Left lung (tissue), 14 donors: ENCODE measurements at places on chromosomes 6 and 20. TPM values are rescaled to one million over a fixed set of nuclear protein-coding genes. Genes with fewer than 3 reads are reported as not detected.

DNA sequence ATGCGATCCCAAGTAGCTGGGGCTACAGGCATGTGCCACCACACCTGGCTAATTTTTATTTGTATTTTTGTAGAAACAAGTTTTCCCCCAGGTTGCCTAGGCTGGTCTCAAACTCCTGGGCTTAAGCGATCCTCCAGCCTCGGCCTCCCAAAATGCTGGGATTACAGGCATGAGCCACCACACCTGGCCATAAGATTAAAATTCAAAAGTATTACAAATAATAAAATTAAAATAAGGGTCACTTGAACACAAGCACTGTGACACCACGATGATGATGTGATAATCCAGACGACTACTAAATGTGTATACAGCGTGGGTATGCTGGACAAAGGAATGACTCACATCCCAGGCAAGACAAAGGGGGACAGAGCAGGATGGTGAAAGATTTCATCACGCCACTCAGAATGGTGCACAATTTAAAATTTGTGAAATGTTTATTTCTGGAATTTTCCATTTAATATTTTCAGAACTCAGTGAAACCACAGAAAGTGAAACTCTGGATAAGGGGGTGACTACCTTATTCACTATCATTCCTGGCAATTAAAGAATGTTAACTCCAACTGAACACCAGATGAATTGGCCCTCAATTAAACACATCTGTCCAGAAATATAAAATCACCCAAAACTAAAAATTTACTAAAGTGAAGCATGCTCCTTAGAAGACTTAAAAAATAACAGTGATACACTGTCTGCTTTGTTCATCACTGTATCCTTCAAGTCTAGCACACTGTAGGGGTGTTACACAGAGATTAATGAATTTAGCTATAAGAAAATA, 13.1 kb downstream of the B4GALT5 start:
- peaks cover 17% of the 10 kb centered on the region for H3K4me1 ChIP-seq
- H3K36me3 ChIP-seq, result no peaks in the 10 kb centered on the region
- peak overlapping the region; percentile 52 for H3K27ac ChIP-seq
- H3K27me3 ChIP-seq, result no peaks in the 10 kb centered on the region

IL17A gene
- total RNA-seq, result not detected

FAM184A gene
- total RNA-seq, result 21.7 TPM

IRAK1BP1 gene
- 8.0 TPM for total RNA-seq

- no peak for DNase-seq
- H3K4me1 ChIP-seq, result no peaks in the 10 kb centered on the region
- no peak overlapping the region for H3K4me3 ChIP-seq
- H3K27ac ChIP-seq, result no peak overlapping the region
- no peaks in the 10 kb centered on the region for H3K27me3 ChIP-seq
Measured at GRCh38 chr20:53328961-53329360, 264.7 kb downstream of the ZNF217 start.

WASF1 gene
- 5.5 TPM for total RNA-seq

- no peak overlapping the region for H3K27ac ChIP-seq
- no peak for DNase-seq
- H3K4me1 ChIP-seq, result no peaks in the 10 kb centered on the region
- H3K36me3 ChIP-seq, result no peaks in the 10 kb centered on the region
- H3K27me3 ChIP-seq, result no peaks in the 10 kb centered on the region
- no peak overlapping the region for H3K4me3 ChIP-seq
Measured at GRCh38 chr6:126118936-126119335, 132.6 kb downstream of the TRMT11 start.

- no peaks in the 10 kb centered on the region for H3K4me1 ChIP-seq
- no peak for DNase-seq
Measured at GRCh38 chr6:149440735-149441671, 40.9 kb downstream of the SUMO4 start.

GRCh38 chr20:12180107-12180661, 262.5 kb downstream of the BTBD3 start:
- H3K36me3 ChIP-seq, result no peaks in the 10 kb centered on the region
- H3K27me3 ChIP-seq, result no peaks in the 10 kb centered on the region
- no peak for DNase-seq
- H3K4me3 ChIP-seq, result no peak overlapping the region
- H3K27ac ChIP-seq, result no peak overlapping the region
- H3K4me1 ChIP-seq, result no peaks in the 10 kb centered on the region

DNA sequence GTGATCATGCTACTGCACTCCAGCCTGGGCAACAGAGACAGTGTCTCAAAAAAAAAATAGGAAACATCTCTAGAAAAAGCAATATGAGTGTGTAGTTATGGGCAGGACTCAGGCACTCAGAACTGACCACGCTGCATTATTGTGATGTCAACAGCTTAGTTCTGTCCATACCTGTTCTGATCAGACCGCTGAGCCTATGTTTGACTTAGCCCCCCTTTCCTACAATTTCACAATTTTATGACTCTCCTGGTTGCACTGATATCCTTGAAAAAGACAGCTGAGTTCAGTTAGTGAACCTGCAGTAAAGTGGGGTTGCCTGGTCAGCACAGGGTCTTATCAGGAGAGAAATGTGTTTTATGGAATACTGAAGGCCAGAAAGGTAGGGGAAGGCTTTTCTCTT, 37.8 kb upstream of the PRDM1 start:
- no peak overlapping the region for H3K27ac ChIP-seq
- H3K27me3 ChIP-seq, result no peaks in the 10 kb centered on the region
- no peaks in the 10 kb centered on the region for H3K36me3 ChIP-seq
- no peak overlapping the region for H3K4me3 ChIP-seq

DNA sequence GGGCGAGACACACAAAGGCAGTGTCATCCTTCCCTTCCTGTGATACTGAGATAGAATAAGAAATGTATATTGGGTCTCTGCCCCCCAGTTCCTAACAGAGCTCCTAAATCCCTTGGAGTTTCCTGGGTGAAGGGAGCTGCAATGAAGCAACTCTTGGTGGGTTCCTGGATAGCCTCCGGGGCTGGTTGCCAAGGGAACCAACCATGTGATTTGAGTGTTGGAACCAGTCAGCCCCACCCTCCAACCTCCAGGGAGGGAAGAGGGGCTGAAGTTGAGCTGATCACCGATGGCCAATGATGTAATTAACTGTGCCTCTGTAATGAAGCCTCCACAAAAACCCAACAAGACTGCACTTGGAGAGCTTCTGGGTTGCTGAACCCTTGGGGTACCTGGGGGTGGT, 116.6 kb downstream of the SLC22A3 start:
- no peaks in the 10 kb centered on the region for H3K36me3 ChIP-seq
- H3K27ac ChIP-seq, result no peak overlapping the region
- peaks cover 4% of the 10 kb centered on the region for H3K4me1 ChIP-seq
- no peak for DNase-seq
- no peak overlapping the region for H3K4me3 ChIP-seq
- H3K27me3 ChIP-seq, result peaks cover 19% of the 10 kb centered on the region

PLCB4 gene
- 8.1 TPM for total RNA-seq

- no peak overlapping the region for H3K27ac ChIP-seq
- H3K4me3 ChIP-seq, result no peak overlapping the region
- H3K36me3 ChIP-seq, result no peaks in the 10 kb centered on the region
- no peaks in the 10 kb centered on the region for H3K27me3 ChIP-seq
- peaks cover 3% of the 10 kb centered on the region for H3K4me1 ChIP-seq
- no peak for DNase-seq
Measured at GRCh38 chr6:113645986-113646385, 211.2 kb upstream of the MARCKS start.

OOEP gene
- 0.38 TPM for total RNA-seq

GRCh38 chr6:66628917-66629316, 921.9 kb upstream of the EYS start:
- H3K36me3 ChIP-seq, result no peaks in the 10 kb centered on the region
- no peak overlapping the region for H3K4me3 ChIP-seq
- no peaks in the 10 kb centered on the region for H3K27me3 ChIP-seq
- no peaks in the 10 kb centered on the region for H3K4me1 ChIP-seq
- DNase-seq, result no peak

UBR2 gene
- total RNA-seq, result 28.5 TPM

SMIM13 gene
- 9.6 TPM for total RNA-seq

- no peak for DNase-seq
- H3K4me1 ChIP-seq, result peaks cover under 1% of the 10 kb centered on the region
- no peaks in the 10 kb centered on the region for H3K36me3 ChIP-seq
- no peak overlapping the region for H3K4me3 ChIP-seq
- H3K27me3 ChIP-seq, result no peaks in the 10 kb centered on the region
- H3K27ac ChIP-seq, result no peak overlapping the region
Measured at GRCh38 chr6:3819161-3820110, 29.7 kb upstream of the FAM50B start.

- H3K36me3 ChIP-seq, result no peaks in the 10 kb centered on the region
- no peaks in the 10 kb centered on the region for H3K4me1 ChIP-seq
- no peaks in the 10 kb centered on the region for H3K27me3 ChIP-seq
- DNase-seq, result no peak
- H3K4me3 ChIP-seq, result no peak overlapping the region
Measured at GRCh38 chr20:15278041-15278440, 940.6 kb upstream of the FLRT3 start.

GRCh38 chr6:121838842-121839241, 403.4 kb downstream of the GJA1 start:
- H3K4me1 ChIP-seq, result no peaks in the 10 kb centered on the region
- no peaks in the 10 kb centered on the region for H3K36me3 ChIP-seq
- no peaks in the 10 kb centered on the region for H3K27me3 ChIP-seq

DNA sequence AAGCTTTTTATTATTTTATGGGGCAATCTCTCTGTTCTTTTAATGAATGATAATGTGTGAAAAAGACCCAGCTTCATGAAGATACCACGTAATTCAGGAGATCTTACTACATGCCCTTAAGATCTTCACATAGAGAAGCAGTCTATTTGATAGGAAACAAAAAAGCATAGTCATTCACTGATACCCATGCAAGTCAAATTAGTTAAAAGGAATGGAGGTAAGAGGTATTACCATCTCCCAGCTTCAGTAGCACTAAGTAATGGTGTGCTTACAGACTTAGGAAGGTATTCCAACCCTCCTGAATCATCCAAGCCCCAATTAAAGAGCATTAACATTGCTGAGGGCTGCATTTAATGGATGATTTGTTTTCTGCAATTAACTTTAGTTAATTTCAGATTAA, 364.7 kb downstream of the SYNE1 start:
- no peak overlapping the region for H3K4me3 ChIP-seq
- H3K4me1 ChIP-seq, result peaks cover 4% of the 10 kb centered on the region
- DNase-seq, result no peak

ULBP2 gene
- total RNA-seq, result 3.3 TPM

DNA sequence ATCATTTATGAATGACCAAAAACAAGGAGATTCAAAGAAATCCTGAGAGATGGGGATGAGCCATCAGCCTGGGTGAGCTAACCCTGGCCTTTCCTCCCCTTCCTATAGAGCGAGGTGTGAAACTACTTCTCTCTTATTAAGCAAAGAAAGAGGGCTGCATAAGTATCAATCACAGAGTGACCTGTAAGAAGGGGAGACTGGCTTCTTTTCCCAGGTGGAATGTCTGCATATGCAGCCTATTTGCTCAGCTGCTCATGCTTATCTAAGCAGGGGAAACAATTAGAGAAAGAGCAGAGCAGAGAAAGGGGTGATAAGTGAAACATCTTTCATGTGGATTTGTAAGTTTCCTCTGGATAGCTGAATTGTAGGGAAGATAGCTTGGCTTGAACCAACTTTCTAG, 160.0 kb downstream of the PKHD1 start:
- no peak overlapping the region for H3K4me3 ChIP-seq
- no peak overlapping the region for H3K27ac ChIP-seq
- no peaks in the 10 kb centered on the region for H3K27me3 ChIP-seq
- H3K36me3 ChIP-seq, result no peaks in the 10 kb centered on the region

GRCh38 chr20:56447227-56447626, 21.2 kb upstream of the RTF2 start:
- H3K4me3 ChIP-seq, result no peak overlapping the region
- peaks cover 4% of the 10 kb centered on the region for H3K4me1 ChIP-seq
- no peaks in the 10 kb centered on the region for H3K27me3 ChIP-seq
- no peak for DNase-seq
- H3K27ac ChIP-seq, result no peak overlapping the region
- peaks cover 11% of the 10 kb centered on the region for H3K36me3 ChIP-seq

GRCh38 chr6:21478883-21479539, 114.5 kb upstream of the SOX4 start:
- no peak overlapping the region for H3K27ac ChIP-seq
- H3K36me3 ChIP-seq, result no peaks in the 10 kb centered on the region
- H3K4me3 ChIP-seq, result no peak overlapping the region

DNA sequence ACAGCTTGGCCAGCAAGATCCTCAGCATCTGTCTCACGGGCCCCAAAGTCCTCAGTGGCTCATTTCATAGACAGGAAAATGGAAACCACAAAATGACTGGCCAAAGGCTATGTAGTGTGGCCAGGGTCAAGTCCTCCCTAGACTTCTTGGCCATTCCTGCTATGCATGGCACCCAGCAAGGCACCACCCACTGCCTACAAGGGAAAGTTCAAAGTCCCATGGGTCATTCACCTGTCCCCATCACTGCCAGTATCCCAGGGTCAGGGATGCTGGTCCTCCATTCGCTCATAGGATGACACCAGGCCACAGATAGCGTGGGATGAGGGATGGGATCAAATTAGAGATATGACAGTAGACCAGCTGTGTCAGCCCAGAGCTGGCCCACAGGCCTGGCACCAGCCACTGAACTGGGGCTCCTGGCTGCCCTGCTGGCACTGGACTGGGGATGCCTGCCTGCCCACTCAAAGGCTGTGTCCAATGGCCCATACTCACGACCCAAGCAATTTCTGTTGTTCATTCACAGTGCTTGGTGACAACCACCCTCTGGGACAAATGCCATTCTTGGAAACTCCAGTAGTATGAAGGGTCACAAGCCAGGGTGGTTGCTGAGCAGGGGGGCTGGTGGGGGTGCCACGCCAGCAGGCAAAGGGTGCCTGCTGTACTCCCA, 11.6 kb downstream of the ADISSP start:
- H3K4me1 ChIP-seq, result peaks cover 32% of the 10 kb centered on the region
- H3K4me3 ChIP-seq, result no peak overlapping the region
- H3K27me3 ChIP-seq, result peaks cover 10% of the 10 kb centered on the region

- H3K27me3 ChIP-seq, result no peaks in the 10 kb centered on the region
- no peak for DNase-seq
- no peaks in the 10 kb centered on the region for H3K4me1 ChIP-seq
- no peak overlapping the region for H3K4me3 ChIP-seq
- H3K27ac ChIP-seq, result no peak overlapping the region
Measured at GRCh38 chr6:129253727-129254126, 370.8 kb downstream of the LAMA2 start.

DNA sequence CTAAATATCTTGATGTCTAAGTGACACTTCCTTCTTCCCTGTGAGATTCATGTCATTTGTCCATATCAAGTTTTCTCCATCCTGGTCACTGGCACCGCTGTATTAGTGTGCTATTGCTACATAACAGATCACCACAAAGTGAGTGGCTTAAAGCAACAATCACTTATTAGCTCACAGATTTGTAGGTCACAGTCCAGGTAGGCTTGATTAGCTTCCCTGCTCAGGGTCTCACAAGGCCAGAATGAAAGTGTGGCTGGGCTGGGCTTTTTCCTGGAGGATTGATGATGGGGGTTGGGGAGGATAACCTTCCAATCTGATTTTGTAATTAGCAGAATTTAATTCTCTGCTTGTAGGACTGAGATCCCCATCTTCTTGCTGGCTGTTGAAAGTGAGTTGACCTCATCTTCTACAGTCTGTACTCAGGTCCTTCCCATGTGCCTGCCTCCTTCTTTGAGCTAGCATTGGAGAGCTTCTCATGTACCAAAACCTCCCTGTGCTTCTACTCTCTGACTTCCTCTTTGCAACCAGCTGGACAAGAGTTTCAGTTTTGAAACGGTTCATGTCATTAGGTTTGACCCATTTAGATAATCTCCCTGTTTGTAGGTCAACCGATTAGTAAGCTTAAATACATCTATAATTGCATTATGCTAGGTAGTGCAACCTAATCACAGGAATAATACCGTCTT, 152.4 kb upstream of the MAN1A1 start:
- H3K27me3 ChIP-seq, result no peaks in the 10 kb centered on the region
- no peaks in the 10 kb centered on the region for H3K4me1 ChIP-seq
- no peaks in the 10 kb centered on the region for H3K36me3 ChIP-seq
- no peak overlapping the region for H3K27ac ChIP-seq
- no peak for DNase-seq
- H3K4me3 ChIP-seq, result no peak overlapping the region
